NCI-H2029 (cell line): ENCODE measurements at places on chromosomes 5 and 9.
A peak's percentile ranks its signal among the peaks of the same experiment; 100 is the strongest.

GRCh38 chr9:734831-735511 is 106.5 kb upstream of the DMRT1 start:
- no peak for DNase-seq

GRCh38 chr9:1535051-1535450 is 480.1 kb upstream of the SMARCA2 start:
- DNase-seq = no peak

GRCh38 chr5:64947031-64947430 is 178.3 kb downstream of the CWC27 start:
- peak; percentile 69 for DNase-seq

DNA sequence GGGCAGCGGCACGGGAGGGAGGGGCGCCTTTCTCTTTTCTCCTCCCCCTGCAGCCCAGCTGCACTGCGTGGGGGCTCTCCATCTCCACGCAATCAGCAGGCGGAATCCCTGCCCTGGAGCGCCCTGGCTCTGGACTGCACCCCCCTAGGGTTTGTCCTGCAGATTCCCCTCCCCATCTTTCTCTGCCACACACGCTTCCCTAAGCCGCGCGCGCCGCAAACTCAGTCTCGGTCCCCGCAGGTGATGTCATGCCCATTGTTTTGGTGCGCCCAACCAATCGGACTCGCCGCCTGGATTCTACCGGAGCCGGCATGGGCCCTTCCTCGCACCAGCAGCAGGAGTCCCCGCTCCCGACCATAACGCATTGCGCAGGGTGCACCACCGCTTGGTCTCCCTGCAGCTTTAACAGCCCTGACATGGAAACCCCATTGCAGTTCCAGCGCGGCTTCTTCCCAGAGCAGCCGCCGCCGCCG is at the start of gene KCNN2:
Gene KCNN2 (plus strand): TSS at position 347 of the 473 bp plus-strand sequence. CDS start 70 bp downstream, at position 417.
- no peak for DNase-seq

GRCh38 chr9:90441814-90442213 is 200.8 kb downstream of the DIRAS2 start:
- DNase-seq = peak; percentile 51

- DNase-seq = no peak
These were observed 67.9 kb upstream of the RXRA start for GRCh38 chr9:134258332-134258731.

- no peak for DNase-seq
These were observed 5.1 kb upstream of the SPIN1 start for GRCh38 chr9:88383176-88383575.

GRCh38 chr9:136613824-136614371 is 48.8 kb upstream of the EGFL7 start:
- DNase-seq = no peak

DNA sequence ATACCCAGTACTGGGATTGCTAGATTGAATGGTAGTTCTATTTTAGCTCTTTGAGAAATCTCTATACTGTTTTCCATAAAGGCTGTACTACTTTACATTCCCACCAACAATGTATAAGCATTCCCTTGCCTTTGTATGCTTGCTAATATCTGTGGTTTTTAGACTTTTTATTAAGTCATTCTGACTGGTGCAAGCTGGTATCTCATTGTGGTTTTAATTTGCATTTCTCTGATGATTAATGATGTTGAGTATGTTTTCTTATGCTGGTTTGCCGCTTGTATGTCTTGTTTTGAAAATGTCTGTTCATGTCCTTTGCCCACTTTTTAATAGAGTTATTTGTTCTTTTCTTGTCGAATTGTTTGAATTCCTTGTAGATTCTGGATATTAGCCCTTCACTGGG is 512.7 kb upstream of the PAPPA start:
- no peak for DNase-seq

- no peak for DNase-seq
These were observed 41.9 kb downstream of the HSDL2 start for GRCh38 chr9:112421771-112422222.

DNA sequence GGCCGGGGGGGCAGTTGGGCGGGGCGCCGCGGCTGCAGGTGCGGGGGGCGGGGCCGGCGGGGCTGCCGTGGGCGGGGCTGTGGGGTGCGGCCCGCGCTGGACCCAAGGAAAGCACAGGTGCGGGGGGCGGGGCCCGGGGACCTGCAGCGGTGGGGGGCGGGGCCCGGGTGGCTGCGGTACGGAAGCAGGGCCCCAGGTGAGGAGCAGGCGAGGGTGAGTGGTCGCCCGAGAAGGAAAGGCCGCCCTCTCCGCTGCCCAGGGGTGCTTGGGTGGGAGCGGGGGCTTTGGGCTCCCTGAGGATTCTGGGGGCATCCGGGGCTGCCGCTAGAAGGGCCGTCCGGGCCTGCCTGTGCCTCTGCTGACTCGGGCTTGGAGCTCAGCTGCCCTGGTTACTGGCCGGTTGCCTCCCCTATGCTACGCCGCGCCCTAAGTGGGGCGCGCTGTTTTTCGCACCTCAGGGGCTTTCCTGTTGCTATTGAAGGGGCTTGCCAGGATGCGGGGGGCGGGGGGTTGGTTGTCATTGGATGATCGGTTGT is 767 bp downstream of the RALGPS1 start:
- peak; percentile 79 for DNase-seq

GRCh38 chr9:113654605-113655428 is 191.3 kb downstream of the RGS3 start:
- DNase-seq = no peak

- DNase-seq = no peak
These were observed 202.7 kb downstream of the RFK start for GRCh38 chr9:76191493-76191892.

DNA sequence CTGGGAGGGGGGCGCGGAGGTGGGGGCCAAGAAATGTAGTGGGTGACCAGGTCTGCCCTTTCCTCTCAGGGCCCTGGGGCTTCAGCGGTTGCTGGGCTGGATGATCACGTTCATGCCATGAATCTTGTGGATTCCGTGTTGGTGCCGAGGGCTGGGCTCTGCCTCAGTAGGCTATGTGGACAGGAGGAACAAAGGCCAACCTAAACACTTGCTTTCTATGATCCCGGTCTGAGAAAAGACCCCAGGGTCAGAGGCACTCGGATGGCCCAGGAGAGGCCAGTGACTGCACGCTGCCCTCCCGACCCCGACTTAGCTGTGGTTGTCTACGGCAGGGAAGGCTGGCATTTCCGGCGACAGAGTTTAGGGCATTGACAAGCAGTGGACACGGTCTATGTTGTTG is 26.6 kb downstream of the PHF2 start:
- no peak for DNase-seq

DNA sequence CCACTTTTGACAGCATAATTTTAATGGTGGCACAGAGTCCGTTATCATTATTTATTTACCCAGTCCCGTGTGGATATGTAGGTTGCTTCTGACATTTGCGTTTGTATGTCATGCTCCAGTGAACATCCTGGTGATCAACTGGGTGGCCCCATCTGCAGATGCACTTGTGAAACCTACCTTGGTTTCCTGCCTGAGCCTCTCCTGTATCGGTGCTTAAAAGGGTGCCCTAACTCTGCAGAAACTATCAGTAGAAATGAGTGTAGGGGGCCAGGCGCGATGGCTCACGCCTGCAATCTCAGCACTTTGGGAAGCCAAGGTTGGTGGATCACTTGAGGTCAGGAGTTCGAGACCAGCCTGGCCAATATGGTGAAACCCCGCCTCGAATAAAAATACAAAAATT is 92.1 kb upstream of the IER5L start:
- DNase-seq = no peak

DNA sequence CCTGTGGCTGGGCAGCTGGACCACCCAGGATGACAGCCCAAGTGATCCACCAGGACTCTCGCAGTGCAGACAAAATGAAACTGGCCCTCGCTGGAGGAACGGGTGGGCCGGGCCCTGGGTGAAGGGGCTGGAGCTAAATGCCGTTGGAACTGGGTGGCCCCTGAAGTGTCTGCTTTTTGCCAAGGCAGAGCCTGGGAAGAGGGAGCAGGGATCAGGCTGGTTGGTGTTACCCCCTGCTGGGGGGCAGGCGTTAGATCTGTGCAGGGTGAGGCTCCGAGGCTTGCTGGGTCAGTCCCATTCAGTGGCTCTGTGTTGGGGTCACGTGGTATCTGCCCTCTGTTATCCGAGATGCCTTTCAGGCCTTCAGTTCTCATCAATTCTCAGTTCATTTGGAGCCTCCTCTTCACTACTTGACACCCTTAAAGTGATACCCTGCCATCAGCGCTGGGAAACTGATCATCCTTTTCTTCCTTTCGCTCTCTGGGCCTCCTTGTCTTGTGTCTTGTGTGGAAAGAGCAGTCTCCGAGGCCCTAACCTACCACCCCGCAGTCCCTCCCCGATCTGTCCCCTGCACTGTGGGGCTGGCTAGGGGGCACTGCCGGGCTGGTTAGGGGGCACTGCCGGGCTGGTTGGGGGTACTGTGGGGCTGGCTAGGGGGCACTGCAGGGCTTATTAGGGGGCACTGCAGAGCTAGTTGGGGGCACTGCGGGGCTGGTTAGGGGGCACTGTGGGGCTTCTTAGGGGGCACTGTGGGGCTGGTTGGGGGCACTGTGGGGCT is 37.3 kb downstream of the COL5A1 start:
- no peak for DNase-seq

GRCh38 chr9:121567500-121568342 is 68.1 kb upstream of the GGTA1 start:
- DNase-seq = no peak

- DNase-seq = no peak
These were observed 17.5 kb upstream of the JAK2 start for GRCh38 chr9:4967523-4967922.

DNA sequence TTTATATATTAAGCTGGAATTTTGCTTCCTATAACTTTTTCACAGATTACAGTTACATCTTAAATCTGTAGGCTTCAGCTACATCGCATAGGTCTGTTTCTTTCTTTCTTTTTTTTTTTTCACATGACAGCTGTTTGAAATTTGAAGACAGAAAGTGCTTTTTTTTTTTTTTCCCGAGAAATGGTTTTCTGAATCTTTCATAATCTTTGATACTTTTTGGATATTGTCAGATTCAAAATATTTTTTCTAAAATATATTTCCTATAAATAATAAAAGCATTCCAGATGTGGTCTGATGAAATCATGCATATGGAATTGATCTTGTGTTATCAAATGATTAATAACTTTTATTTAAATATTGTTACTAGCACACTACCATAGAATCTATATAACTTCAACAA is 212.2 kb downstream of the TAF11L14 start:
- DNase-seq = no peak

DNA sequence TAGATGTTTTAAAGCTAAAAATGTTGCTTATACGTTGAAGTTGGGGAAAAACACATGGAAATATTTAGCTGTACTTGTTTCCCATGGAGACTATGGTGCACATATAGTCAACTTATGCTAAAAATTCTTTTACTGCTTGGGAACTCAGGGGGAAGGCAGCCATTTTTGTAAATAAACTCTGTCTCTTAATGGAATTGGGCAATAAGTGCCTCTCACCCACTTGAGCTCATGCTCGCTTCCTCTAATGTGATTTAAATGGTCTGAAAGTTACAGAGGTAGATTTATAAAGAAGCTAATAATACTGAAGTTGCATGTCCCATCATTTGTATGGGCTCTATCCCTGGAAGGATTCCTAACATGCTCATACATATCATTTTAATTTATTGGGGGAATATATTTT is 523.8 kb downstream of the RASEF start:
- no peak for DNase-seq

- DNase-seq = peak; percentile 48
These were observed at the start of gene SLC6A3 for GRCh38 chr5:1445313-1445688. SLC6A3 (minus strand) TSS chr5:1445440; CDS start chr5:1443197, 2,243 bp downstream.

DNA sequence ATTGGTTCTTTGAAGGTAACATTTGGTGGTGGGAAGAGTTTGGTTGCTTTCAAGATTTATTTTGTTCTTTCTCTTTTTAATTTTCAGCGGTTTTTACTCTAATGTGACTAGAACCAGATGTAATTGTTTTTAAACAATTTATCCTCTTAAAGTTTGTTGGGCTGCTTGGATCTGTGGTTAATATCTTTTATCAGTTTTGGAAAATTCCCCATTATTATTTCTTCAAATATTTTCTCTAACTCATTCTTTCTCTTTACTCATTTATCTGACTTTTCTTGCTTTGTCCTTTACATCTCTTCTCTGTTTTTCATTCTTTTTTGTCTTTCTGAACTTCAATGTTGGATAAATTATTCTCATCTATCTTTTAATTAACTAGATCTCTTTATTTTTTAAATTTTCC is 29.9 kb downstream of the FCHO2 start:
- no peak for DNase-seq

GRCh38 chr5:32507738-32508434 is 63.3 kb upstream of the ZFR start:
- no peak for DNase-seq

DNA sequence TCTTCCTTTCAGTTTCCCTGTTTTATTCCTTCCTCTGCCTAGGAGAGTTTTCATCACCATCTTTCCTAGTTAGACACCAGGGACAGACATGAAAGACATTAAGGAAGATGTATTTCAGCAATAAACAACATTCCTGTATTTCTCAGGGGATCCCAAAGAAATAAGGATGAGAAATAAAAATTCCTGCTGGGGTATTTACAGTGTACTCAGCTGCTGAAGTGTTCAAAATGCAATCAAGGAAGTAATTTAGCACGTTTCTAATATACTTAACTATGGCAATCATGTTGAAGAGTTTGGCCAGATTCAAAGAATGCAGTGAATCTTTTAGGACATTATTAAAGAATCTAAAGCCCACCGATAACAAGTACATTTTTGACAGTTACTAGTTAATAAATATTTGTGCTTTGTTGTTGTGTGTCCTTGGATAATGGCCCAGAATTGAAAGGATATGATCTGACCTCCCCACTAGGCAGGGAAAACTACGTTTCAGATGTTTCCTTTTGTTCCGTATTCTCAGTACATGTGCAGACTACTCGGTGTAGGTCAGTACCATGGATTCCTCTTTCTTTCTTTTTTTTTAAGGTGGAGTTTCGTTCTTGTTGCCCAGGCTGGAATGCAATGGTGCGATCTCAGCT is 46.8 kb downstream of the INIP start:
- no peak for DNase-seq

DNA sequence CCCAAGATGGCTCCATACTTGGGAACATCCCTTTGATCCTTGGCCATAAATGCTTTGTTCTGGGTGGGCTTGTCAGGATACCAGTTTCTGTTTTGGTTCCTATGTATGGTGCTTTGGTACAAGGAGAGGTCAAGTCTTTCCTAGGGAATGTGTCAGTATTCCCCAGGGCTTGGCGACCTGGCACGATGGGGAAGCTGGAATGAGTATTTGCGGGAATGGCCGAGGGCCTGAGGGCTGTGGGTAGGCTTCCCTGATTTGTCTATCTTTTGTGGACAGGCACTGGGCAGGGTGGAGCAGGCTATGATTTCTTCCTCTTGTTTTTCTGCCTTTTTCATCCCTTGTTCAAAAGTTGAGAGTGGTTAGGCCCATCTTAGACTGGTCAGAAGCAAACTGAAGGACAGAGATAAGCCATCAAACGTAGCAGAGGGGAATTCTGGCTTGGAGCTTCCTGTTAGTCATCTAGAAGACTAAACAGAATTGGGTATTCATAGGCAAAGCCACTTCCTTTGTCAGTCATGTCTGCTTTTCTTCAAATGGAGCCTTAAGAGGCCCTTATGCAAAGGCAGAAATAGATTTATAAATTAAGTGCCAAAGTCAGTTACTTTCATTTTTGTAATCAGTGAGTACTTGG is 13.7 kb downstream of the DOCK2 start:
- DNase-seq = no peak

DNA sequence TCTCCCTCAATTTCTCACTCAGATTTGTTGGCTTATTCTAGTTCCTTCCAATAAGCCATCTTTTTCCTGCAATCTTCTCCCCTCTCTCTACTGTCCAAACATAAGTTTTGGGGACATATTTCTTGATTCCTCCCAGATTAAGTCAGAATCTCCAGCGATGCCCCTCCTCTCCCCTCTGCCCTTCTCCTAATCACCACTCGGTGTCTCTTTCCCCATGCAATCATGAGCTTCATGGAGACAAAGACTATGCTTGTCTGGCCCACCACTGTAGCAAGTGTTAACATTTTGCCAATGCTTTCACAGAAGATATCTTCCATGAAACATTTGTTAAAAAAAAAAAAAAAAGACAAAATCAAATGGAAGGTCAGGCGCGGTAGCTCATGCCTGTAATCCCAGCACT is 42.4 kb downstream of the PDE6A start:
- DNase-seq = no peak
